ENCODE measurements at places on chromosomes 12 and 14. TPM values are rescaled to one million over a fixed set of nuclear protein-coding genes. Genes with fewer than 3 reads are reported as not detected.
A peak's percentile ranks its signal among the peaks of the same experiment; 100 is the strongest.

SYCP3 gene
- 0.13 TPM for total RNA-seq

GRIP1 gene
- 2.2 TPM for total RNA-seq

GRCh38 chr14:35161231-35161630 is 38.9 kb downstream of the PRORP start:
- H3K27me3 ChIP-seq = no peaks in the 10 kb centered on the region
- peaks cover 3% of the 10 kb centered on the region for H3K36me3 ChIP-seq
- no peak for DNase-seq
- H3K27ac ChIP-seq = no peak overlapping the region
- H3K4me3 ChIP-seq = no peak overlapping the region
- H3K4me1 ChIP-seq = no peaks in the 10 kb centered on the region

DNA sequence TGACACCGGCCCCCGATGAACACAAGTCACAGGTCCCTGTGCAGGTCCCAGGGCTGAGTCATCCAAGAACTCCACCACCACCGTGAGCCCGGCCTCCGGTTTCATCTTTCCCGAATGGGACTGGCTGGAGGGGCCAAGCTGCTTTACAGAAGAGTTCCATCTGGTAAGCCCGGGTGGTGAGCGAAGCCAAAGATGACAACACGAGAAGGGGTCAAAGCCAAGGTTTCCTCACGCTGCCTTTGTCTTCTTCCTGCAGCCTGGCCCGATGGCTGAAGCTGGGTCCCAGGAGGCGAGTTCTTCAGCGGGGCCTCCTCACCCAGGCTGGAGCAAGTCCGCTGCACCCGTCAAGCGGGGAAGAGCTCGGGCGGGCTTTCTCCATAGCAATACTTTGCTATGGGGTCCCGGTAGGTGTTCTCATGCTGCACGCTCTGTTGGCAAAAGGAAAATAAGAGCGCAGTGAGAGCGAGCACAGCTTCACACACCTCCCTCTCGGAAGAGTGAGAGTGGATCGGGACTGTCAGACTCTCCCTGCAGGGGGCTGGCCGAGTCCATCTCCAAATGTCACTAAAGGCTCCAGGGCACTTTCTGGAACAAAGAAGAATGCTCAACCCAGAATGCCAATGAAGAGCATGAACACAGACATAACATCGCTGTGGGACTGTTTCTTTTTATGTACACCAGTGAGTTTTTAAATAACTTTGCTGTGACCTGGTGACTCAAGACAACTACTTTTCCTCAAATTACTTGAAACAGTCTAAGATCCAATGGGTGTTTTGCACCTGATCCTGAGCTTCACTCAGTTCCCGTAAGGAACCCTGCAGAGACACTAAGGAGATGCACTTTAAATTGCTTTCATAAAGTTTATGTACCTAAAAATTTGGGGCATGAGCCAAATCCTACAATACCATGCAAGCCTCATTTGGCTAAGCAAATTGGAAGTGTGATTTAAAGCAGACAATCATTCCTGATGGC is 20.1 kb downstream of the SPRING1 start:
- DNase-seq = peak; percentile 95
- peaks cover 26% of the 10 kb centered on the region for H3K4me1 ChIP-seq
- H3K4me3 ChIP-seq = peak overlapping the region; percentile 4
- H3K36me3 ChIP-seq = peaks cover 11% of the 10 kb centered on the region
- H3K27me3 ChIP-seq = no peaks in the 10 kb centered on the region

- no peaks in the 10 kb centered on the region for H3K27me3 ChIP-seq
- H3K27ac ChIP-seq = peak overlapping the region; percentile 20
- peaks cover 5% of the 10 kb centered on the region for H3K4me1 ChIP-seq
- no peak overlapping the region for H3K4me3 ChIP-seq
These were observed 77.1 kb upstream of the NUDT4 start for GRCh38 chr12:93300611-93301021.

- peaks cover 3% of the 10 kb centered on the region for H3K36me3 ChIP-seq
- peaks cover 4% of the 10 kb centered on the region for H3K4me1 ChIP-seq
- H3K4me3 ChIP-seq = peak within 1 kb of the TSS; percentile 83
- DNase-seq = peak; percentile 97
These were observed at the start of the genes AREL1 and FCF1 for GRCh38 chr14:74712499-74713394. Gene AREL1 (minus strand): TSS chr14:74713080. CDS start chr14:74685615, 27,465 bp downstream. Gene FCF1 (plus strand): TSS chr14:74713144. CDS start chr14:74713198, 54 bp downstream.

DNA sequence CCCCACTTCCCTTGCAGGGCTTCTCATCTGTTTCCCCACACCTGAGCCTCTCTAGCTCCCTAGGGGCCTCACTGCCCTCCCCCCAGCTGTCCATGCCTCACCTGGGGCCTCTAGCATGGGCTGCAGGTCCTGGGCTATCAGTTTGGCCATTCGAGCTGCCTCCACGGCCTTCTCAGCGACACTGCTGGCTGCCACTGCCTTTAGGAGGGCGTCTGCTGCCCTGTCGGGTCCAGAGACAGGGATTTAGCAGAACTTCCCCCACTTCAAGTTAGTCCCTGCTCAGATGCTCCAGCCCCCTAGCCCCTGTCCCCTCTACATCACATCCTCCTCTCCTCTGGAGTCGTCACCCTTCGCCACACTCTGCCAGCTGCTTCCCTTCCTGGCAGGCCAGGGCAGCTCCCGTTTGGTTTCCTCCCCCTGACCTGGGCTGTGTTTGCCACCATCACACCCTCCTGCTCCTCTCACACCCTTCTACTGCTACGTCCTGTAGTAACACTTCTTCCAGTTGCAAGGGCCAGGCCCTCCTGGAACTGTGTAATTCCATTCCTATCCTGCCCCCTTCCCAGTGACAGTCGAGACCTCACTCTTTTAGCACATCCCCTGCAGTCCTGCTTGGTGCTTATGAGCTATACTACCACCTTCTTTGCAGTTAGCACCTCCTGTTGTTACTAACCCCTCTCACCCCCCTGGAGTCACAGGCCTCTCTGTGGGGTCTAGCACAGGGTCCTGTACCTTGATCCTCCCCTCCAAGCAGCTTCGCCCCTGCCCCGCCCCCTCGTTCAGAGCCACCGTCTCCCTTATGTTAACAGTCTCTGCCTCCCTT is 4.3 kb upstream of the AP1G2 start:
- no peak overlapping the region for H3K27ac ChIP-seq
- H3K4me3 ChIP-seq = no peak overlapping the region
- H3K4me1 ChIP-seq = peaks cover 15% of the 10 kb centered on the region

- H3K4me1 ChIP-seq = peaks cover 25% of the 10 kb centered on the region
- H3K27me3 ChIP-seq = no peaks in the 10 kb centered on the region
- H3K36me3 ChIP-seq = no peaks in the 10 kb centered on the region
- no peak overlapping the region for H3K4me3 ChIP-seq
- peak overlapping the region; percentile 62 for H3K27ac ChIP-seq
These were observed 12.2 kb upstream of the PPP1R13B start for GRCh38 chr14:103859416-103860202.

- peaks cover 4% of the 10 kb centered on the region for H3K36me3 ChIP-seq
- peaks cover 48% of the 10 kb centered on the region for H3K4me1 ChIP-seq
- H3K27me3 ChIP-seq = peaks cover 5% of the 10 kb centered on the region
- no peak for DNase-seq
- H3K27ac ChIP-seq = no peak overlapping the region
These were observed 13.9 kb upstream of the CACNA2D4 start for GRCh38 chr12:1932264-1932777.
